ENCODE measurements at places on chromosomes 2 and 18. TPM values are rescaled to one million over a fixed set of nuclear protein-coding genes. Genes with fewer than 3 reads are reported as not detected.

Gene SLC5A7
- 0.30 TPM for polyA plus RNA-seq

GRCh38 chr2:172283476-172283875 lies 143.9 kb upstream of the ITGA6 start:
- DNase-seq, result no peak

DNA sequence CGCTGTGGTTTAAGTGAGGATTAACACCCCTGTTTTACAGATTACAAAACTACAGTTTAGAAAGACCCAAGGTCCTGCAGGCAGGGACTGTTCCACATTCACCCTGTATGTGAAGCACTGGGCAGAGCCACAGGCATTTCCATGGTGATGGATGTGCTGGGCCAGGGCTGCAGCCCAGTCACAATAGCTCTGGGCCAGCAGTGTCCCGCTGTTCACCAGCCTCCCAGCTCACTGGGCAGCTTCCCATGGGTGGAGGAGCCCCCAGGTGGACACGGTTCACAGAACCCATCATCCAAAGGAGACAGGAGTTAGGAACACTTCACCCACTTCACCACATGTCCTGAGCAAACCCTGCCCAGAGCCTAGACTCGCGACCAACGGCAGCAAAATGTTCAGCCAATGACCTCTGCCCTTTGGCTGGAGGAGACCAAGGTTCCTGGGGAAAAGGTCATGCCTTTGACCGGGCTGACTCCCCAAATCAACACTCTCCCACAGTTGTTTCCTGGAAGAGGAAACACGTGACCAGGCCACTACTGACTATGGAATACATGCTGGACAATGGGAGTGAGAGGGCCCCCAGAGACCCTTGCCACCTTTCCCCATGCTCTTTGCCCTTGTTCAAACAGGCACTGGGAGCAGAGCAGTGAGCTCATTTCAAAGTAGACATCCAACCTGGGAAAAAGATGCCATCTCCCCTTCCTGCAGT lies 28.0 kb upstream of the SLC35F6 start:
- DNase-seq, result no peak

Gene ARHGEF4
- polyA plus RNA-seq, result 10.6 TPM

DNA sequence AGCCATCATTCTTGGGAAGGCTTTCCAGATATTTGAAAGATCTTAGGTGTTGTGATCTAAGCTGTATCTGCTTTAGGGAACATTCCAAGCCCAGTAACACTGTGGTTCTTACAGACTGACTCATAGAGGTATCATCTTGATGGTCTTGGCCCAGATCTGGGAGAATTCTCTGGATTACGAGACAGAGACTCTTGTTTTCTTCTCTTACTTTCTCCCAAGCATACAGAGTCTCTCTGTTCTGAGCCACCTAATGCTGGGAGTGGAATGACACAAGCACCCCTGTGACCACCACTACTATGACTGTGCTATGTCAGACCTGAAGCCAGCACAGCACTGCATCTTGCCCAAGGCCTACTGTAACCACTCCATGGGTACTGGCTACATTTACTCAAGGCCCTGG lies 81.0 kb upstream of the EPAS1 start:
- no peak for DNase-seq

DNA sequence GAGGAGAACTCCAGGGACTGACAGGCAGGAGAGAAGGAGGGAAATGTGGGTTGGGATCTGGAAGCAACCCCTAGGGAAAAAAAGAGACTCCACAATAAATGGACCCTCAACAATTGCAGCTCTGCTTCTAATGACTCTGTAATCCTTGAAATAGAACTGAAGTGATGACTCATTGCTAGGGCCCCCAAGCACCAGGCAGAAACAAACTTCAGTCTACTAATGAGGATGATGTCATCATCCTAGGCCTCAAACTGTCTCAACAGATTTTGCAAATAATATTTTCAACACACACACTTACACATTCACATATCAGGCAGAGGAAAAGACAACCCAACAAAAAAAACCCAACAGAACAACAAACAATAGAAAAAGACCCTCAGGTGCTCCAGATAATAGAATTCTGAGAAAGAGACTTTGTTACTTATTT lies 143.3 kb downstream of the HDAC4 start:
- DNase-seq, result no peak

- DNase-seq, result no peak
Observed at GRCh38 chr2:33051586-33052360, 105.0 kb downstream of the LTBP1 start.

DNA sequence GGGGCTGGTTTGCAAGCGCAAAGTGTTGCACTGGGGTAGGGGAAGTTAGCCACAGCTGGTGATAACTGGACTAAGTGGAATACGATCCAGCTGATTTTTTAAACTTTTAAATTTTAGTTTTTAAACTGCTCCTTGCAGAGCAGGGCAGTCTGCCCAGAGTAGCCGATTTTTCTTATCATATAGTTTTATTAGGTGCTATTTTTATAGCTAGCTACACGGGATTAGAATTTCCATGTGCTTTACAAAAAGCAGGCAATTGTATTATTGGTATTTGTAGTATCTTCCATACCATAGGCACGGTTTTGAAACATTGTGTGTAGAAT lies 9.6 kb downstream of the CPLX4 start:
- DNase-seq, result no peak

- peak; percentile 60 for DNase-seq
Observed at GRCh38 chr2:136765256-136766072, at the start of gene THSD7B. Gene THSD7B, plus strand, starts transcription at chr2:136765545. Its CDS starts 116,634 bp downstream, at chr2:136882179.

- no peak for DNase-seq
Observed at GRCh38 chr18:13501891-13502290, 224.5 kb downstream of the FAM210A start.

Gene CAD
- 197 TPM for polyA plus RNA-seq

- DNase-seq, result no peak
Observed at GRCh38 chr2:202171241-202171825, 67.1 kb downstream of the SUMO1 start.

- no peak for DNase-seq
Observed at GRCh38 chr2:69164061-69164778, 151.2 kb downstream of the ANTXR1 start.

- no peak for DNase-seq
Observed at GRCh38 chr2:30803281-30803680, 4.0 kb downstream of the CAPN13 start.

Gene DSC3
- 0.70 TPM for polyA plus RNA-seq

Gene LYG1
- polyA plus RNA-seq, result 0.68 TPM

DNA sequence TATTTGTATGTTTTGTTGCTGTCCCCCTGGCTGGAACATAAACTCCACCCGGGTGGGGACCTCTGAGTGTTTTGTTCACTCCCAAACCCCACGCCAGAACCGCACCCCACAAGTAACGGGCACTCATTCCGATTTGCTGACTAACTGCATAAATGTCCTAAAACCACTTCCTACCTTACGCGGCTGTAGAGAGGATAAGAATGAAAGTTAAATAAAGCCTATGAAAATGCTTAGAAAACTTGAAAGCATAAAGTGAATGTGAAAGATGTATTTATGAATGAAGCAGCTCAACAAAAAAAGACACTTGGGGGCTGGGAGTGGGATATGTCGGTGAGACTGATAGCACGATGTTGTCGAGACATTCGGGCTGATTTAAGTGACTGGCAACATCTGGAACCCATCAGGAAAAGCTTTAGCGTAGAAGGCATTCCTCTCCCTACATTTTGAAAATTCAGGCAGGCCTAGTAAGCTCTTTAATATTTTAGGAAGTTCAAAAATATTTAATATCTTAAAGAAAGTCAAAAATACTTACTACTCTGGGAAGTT lies 206.7 kb downstream of the SH3RF3 start:
- DNase-seq, result no peak

Gene CFAP65
- polyA plus RNA-seq, result 0.45 TPM

GRCh38 chr2:48232351-48232750 lies 297.6 kb upstream of the STON1 start:
- no peak for DNase-seq

DNA sequence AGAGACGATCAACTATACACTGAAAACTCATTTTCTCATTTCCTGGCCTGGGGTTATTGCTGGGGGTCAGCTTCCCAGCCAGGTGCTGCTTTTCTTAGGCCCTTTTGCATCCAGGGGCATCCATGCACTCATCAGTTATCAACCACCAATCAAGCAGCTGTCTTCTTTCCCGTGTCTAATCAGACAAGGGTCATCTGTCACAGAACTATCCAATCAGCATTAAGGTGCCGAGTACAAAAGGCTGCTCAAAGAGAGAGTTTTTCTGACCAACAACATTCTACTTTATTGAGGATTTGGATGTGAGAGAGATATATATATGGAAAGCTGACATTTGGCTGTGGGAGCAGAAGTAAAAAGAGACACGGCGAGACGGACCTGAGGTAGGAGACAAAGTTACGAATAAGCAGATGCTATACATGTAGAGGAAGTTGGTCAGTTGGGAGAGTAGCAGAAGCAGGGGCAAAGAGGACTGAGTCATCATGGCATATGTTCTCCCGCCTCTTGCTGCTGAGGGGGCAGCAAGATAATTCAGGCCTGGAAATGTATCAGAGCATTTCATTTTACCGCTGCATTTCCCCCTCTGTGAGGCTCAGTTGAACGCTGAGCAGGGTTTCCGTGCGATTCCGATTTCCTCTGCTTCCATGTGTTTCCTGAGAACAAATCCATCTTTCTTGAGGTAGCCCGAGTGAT lies 129.3 kb downstream of the NUP35 start:
- DNase-seq, result no peak

Gene CHPF
- 103 TPM for polyA plus RNA-seq

Gene ADAM23
- polyA plus RNA-seq, result 9.9 TPM

Gene RNASEH1
- 11.7 TPM for polyA plus RNA-seq

GRCh38 chr2:231626449-231626848 lies 33.8 kb downstream of the TEX44 start:
- DNase-seq, result no peak

Gene NDC80
- 11.0 TPM for polyA plus RNA-seq
